KBM-7 (cell line): ENCODE measurements at places on chromosomes 13 and 19.

DNA sequence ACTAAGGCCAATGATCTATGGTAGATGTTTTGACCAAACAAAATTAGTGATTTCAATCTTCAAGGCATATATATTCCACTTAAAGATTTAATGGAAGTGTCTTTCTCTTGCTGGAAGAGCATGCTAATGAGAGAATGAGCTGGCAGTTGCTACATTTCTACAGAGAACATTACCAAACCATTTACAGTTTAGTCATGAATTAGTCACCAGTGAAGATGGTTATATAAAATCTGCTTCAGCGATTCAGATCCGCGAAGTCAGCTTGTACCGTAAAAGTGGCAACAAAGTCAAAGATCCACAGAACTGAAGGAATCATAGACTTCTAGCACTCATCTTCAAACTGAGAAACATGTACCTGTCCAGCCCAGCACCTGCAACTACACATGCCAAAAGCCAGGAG, 156.3 kb downstream of the SLITRK5 start:
- DNase-seq: no peak

DNA sequence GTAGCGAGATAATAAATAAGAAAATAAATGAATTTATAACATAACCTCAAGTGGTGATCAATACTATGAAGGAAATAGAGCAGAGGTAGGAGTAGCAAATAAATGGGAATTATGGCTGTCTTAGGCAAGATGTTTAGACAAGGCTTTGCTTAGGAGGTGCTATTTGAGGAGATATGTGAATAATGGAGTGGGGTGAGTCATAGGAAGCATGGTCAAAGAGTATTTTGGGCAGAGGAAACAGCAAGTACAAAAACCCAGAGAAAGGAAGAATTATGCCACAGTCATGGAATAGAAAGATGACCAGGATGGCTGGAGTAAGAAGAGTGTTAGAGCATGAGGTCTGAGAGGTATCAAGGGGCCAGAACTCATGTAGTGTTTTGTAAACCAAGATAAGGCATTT, 33.6 kb upstream of the LPAR6 start:
- DNase-seq: peak; percentile 42

DNA sequence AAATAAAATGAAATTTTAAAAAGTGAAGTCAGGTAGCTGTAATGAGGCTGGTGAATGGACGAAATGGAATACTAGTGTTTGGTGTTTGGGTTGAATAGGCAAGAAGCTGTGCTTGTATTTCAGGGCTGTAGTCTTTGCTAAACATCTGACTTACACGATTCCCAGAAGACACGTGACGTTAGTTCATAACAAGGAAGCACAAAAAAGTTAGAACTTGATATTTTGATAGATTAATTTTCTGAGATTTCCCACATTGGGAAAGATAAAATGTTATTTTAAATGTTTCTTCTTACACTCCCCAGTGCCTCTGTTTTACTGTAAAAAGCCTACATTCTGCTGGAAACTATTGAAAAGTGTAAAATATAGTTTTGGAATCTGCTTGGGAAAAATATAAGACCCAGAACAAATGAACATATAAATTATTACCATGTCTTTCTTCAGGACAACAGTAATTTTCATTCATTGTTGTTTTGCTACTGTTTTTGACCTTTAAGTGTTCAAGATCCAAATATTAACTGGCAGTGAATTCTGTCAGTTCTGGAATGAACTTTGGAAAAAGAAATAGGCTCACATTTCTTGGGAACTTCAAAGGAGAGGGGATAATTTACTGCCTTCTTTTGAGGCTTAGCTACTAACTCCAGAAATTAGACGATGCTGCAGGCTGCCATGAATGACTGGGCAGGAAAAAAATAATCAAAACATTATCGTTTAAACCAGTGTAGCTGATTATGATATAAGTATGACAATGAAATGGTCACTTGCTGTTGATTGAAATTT, 241.3 kb downstream of the SLITRK6 start:
- no peak for DNase-seq

GRCh38 chr13:32205431-32206096, 109.6 kb downstream of the ZAR1L start:
- DNase-seq: no peak

GRCh38 chr13:86269511-86269910, 470.3 kb upstream of the SLITRK6 start:
- DNase-seq: no peak

GRCh38 chr19:18045307-18046050, 37.5 kb downstream of the ARRDC2 start:
- DNase-seq: no peak

DNA sequence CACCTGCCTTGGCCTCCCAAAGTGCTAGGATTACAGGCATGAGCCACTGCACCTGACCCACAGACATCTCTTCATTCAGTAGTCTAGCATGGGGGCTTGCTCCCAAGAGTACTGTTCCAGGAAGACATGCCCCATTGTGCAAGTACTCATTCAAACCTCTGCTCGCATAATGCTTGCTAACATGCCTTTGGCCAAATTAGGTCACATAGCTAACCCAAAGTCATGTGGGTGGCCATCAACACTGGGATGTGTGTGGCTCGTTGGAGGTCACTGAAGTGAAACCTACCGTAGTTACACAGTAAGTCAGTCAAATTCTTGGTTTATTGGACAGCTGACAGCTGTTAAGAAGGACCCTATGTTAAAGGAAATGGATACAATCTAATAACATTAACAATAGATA, 20.3 kb downstream of the RFXAP start:
- DNase-seq: no peak

DNA sequence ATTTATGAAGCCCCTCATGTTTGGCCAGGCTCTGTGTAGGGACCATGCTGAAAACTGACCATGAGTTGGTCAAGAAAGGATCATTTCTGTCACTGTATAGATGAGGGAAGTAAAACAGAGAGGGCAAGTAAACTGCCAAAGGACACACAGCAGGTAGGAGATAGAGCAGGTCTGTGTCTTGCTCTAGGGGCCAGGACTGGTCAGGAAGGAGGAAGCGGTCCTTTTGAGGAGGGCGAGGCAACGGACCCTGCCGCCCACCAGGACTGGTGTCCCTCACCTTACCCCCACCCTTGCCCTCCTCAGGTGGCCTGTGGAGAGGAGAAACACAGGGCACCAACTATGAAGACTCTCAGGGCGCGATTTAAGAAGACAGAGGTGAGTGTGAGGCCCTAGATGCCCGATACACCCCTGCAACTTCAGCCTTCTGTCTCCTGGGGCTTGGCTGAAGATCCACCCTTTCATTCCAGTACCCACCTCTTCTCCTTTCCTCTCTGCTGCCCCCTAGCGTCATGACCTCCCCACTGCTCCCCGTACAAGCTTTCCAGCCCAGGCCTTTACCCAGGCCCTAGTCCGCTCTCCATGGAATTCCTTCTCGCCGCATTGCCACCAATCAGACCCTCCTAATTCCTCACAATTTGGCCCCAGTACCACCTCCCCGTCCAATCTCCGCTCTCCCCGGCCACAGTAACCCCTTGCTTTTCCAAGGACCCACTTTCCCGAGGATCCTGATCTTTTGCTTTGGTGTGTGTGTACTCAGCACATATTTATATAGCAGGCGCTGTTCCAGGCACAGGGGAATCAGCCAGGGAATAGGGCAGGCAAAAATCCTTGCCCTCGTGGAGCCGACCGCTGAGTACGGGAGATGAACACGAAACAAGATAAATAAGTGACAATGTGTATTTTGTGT, 3.9 kb downstream of the ANKRD24 start:
- peak; percentile 87 for DNase-seq

GRCh38 chr13:52848455-52849195, at the start of gene PCDH8:
Gene PCDH8, minus strand, starts transcription at chr13:52848640. Its CDS starts 204 bp downstream, at chr13:52848436.
- DNase-seq: no peak

DNA sequence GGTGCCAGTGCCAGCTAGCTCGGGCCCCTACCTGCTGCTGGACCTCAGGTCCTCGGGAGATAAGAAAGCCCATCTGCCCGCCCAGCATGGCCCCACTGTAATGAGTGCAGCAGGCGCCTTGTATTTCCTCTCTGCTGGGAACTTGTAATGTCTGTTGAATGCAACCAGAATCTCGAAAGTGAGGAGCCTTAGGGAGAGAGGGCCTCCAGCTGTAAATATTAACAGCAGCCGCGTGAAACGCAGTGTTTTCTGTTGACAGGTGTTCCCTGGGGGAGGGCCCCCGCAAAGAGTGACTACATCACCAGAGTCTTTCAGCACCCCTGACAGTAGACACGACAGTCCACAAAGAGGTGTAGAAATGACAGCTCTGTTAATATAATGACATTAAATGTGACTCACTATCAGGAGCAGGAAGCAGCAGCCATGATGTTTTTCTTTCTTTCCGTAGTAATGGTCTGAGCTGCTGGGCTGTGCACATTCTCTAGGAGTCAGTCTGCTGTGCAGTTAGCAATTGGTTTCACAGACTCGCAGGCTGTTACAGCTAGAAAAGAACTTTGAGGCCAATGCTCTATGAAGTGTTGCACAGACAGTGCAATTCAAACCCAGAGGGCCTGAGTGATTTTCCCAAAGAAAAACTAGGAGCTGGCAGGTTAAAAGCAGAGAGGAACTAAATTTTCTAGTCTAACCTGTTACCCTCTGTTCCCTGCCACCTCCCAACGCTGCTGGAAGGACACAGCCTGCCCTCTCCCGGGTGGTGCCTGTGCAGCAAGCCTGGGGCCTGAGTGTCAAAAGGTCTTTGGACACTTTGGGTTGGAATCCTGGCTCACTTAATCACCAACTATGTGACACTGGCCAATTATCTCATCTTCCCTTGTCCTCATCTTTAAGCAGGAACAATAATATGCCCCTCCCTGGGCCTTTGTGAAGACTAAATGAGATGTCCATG, 58.6 kb upstream of the WASF3 start:
- DNase-seq: no peak

DNA sequence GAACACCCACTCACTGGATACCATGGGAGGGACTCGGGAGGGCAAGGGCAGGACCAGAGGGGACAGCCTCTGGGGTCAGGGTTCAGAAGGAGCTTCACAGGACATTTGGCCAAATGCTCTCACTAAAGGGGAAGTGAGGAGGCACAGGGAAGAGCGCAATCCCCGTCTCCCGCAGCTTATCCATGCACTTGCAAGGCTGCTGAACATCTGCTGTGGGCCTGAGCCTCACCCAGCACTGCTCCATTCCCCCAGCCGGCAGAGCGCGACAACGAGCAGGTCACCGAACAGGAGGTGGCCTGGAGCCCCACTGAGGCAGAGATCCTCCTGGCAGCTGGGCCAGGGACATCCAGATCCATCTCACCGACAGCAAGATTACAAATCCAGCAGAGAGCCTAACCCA, 23.3 kb downstream of the ELAVL1 start:
- DNase-seq: no peak

DNA sequence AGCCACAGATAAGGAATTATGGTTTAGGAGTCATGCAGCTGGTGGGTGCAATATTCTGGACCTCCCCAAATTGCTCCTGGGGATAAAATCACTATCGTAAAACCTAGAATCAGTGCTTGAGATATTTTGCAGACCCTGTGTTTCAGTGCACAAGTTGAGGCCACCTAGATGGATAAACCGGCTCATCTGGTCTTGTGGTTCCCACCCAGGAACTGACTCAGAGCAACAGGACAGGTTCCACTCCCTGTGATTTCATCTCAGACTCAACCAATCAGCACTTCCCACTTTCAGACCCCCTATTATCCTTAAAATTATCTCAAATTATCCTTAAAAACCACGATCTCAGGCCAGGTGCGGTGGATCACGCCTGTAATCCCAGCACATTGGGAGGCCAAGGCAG, 21.0 kb downstream of the FBXL12 start:
- DNase-seq: no peak
